ENCODE measurements at places on chromosomes 12 and 14.
A peak's percentile ranks its signal among the peaks of the same experiment; 100 is the strongest.

GRCh38 chr14:105578070-105578469 lies 51.7 kb downstream of the TMEM121 start:
- no peak for DNase-seq

DNA sequence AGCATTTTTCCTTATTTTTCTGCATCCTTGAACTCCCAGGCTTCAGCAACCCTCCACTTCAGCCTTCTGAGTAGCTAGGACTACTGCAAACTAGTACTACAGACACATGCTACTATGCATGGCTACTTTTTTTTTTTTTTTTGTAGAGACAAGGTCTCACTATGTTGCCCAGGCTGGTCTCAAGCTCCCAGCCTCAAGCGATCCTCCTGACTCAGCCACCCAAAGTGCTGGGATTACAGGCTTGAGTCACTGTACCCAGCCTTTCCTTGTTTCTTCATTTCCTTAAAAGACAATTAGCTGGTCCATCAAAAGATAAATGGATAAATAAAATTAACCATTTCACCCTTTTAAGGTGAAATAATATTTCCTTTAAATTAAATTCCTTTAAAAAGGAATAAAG lies 205.8 kb downstream of the SPTSSA start:
- DNase-seq, result no peak

DNA sequence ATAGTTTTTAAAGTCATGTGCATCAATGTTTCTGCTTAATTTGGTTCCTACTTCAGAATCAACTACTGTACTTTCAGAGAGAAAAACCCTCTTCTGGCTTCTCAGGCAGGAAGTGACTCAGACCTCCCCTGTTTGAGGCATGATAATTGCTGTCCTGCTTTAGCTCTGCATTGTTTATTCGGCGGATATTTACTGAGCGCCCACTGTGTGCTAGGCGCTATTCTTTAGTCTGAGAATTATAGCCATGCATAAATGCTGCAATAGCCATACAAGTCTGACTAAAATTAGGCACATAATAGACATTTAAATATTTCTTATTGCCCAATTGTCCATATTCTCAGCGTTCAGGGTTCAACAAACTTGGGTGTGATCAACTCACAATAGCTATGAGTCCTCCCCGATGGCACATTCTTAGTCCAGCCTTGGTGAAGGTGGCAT lies 6.1 kb upstream of the AMIGO2 start:
- DNase-seq, result no peak

DNA sequence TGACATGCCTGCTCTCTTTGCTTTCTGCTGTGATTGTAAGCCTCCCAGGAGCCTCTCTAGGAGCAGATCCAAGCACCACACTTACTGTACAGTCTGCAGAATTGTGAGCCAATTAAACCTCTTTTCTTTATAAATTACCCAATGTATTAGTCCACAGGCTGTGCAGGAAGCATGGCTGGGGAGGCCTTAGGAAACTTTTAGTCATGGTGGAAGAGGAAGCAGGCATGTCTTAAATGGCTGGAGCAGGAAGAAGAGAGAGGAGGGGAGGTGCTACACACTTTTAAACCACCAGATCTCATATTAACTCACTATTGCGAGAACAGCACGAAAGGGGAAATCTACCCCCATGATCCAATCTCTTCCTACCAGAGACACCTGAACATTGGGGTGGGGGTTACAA lies 108.9 kb downstream of the DERA start:
- DNase-seq, result no peak

DNA sequence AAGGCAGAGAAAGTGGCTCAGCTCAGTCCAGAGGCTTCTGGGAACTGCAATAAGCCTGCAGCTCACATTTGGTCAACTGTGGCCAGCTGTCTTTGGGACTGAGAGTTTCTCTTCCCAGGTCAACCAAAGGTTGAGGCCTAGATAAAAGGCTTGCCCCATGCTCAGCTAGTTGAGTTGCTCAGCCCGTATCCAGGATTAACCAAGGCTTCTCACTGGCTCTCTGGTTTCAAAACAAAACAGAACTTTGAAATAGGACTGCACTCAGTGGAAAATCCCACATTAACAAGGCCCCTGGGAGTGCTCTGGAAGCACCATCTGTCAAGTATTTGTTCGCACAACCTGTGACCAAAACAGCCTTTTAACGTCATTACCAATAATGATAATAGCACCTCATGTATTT lies 40.3 kb upstream of the NUAK1 start:
- DNase-seq, result peak; percentile 74

- no peak for DNase-seq
Measured at GRCh38 chr14:33728010-33728498, 222.8 kb downstream of the EGLN3 start.

- no peak for DNase-seq
Measured at GRCh38 chr14:99147366-99147740, 124.6 kb downstream of the BCL11B start.

GRCh38 chr12:115166698-115167315 lies 482.8 kb upstream of the TBX3 start:
- DNase-seq, result peak; percentile 12

GRCh38 chr12:113299619-113300237 lies 35.2 kb downstream of the SLC8B1 start:
- DNase-seq, result peak; percentile 26

DNA sequence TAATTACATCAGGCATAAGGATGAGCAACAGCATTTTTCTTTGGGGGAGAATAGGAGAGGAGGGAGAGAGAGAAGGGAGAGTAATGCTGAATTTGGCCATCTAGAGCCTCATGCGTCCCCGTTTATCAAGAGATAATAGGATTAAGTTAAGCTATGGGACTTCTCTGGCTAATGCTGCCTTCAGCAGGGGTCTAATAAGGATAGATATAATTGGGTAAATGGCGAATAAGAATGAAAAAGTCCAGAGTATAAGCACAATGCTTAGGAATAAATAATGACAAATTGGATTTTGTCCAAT lies 470.0 kb downstream of the EGLN3 start:
- peak; percentile 20 for DNase-seq

DNA sequence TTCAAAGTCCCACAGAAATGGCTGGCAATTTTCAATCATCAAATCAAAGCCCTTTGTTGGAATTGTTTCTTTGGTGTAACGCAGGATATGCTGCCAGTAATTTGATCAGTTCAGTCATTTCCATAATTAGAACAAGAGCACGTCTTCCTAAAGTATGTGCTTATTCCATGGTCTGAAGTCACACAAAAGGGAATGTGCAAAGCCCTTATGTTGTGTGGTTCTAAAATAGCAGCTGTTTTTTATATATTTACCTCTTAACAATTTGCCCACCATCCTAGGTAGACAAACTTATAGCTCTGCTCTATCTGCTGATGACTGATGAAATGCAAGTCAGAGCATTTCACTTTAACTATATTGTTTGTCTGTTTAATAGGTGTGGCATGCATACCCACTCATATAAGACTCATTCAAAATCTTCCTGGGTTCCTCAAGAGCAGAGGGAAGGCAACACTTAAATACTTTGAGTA lies 176.1 kb upstream of the SLC38A2 start:
- no peak for DNase-seq

DNA sequence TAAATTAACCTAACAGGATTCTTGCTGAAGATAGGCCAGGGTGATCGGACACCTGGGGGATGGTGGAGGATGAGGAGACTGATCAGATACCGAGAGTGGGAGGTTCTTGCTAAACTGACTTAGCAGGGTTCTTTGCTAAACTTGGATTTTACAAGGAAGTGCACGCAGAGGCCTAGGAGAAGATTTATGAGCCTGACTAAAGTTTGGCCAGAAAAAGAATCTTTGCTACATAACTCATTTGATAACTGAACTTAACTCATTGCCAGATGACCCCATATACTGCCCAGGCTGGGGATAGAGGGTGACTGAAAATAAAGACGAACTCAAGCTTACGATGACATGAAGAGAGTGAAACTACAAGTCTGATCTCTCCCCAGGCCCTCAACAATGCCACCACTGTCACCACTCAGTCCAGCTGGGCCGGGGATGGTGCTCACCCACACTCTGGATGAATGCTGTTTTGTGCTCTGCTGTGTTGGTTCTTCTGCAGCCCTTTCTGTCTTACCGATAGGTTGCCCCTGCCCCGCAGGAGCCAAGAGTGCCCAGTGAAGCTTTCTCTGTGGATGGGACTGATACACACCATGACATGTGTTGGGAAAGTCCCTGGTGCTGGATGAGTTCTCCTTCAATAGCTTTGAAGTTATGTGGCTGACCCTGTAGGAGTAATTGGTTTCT lies 29.0 kb downstream of the PPFIBP1 start:
- DNase-seq, result no peak

- no peak for DNase-seq
Measured at GRCh38 chr14:21030531-21030930, 514 bp downstream of the TPPP2 start.

DNA sequence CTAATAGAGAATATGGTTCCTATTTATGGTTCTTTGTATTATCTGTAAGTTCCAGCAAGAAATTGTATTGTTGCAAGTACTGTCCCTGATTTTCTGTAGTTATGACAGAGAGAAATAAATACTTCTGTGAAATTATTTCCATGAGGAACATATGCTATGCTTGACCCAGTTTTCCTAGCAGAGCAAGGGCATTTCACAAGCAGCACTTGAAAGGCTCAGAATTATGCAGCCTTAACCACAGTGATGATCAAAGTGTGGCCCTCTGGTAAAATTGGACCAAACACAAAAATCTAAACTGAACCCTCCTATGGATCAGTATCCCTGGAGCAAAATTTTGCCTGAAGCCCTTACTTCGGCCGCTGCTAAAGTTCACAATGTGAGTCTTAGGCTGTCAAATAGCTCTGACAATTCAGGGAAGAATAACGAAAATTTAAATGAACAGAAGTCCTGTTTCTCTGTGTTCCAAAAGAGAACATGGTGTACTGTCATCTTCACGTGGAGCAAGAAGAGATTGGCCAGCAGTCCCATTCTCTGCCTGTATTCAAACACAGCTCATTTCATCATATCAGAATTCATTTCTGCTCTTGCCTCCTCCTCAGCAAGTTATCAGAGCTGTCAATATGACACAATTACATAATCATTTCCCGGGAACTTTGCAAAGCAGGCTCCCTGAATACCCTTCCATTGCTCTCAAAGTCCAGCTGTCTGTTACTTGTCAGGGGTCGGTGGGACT lies 471.9 kb downstream of the RPS29 start:
- DNase-seq, result no peak

GRCh38 chr12:89316705-89317139 lies 35.6 kb downstream of the DUSP6 start:
- no peak for DNase-seq

DNA sequence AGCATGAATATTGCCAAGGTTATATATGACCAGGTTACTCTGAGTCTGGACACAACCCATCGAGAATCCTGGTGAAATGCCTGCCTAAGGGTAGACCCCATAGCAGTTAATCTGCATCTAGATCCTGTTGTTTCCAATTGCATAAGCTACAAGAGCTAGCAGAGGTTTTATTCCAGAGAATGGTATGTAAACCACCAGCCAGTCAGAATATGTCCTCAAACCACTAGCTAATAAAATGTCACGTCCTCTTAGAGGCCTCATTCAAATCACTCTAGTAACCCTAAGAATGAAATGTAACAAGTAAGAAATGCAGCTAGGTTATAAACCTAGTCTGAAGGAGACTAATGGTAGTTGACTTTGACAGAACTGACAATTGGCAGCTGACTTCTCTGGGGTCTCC lies 9.0 kb upstream of the YLPM1 start:
- DNase-seq, result no peak

DNA sequence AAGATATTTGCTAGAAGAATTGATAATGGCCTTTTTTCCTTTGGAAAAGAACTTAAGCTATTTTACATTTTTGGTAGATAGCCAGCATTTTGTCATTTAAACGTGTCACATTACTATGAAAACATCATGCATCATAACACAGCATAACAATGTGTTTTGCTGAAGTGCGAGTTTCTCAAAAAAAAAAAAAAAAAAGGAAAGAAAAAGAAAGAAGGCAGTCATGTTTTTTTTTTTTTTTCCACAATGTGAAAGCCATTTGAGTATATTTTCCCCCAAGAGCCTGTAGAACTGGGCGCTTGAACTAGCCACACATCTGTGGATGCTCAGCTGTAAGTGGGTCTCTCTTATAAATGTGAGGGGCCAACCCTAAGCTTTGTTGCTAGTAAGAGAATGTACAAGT lies 300.1 kb downstream of the AKAP6 start:
- DNase-seq, result no peak

Measured in WERI-Rb-1 (cell line).